ENCODE measurements at places on chromosomes 12 and 14.

- no peak for ATAC-seq
Observed at GRCh38 chr12:73125148-73125547, 853.0 kb downstream of the TRHDE start.

- peak; percentile 84 for ATAC-seq
Observed at GRCh38 chr12:109833307-109834189, at the start of gene TRPV4. TSS of gene TRPV4 (minus strand) at chr12:109833398. CDS start at chr12:109814796, 18,602 bp downstream.

DNA sequence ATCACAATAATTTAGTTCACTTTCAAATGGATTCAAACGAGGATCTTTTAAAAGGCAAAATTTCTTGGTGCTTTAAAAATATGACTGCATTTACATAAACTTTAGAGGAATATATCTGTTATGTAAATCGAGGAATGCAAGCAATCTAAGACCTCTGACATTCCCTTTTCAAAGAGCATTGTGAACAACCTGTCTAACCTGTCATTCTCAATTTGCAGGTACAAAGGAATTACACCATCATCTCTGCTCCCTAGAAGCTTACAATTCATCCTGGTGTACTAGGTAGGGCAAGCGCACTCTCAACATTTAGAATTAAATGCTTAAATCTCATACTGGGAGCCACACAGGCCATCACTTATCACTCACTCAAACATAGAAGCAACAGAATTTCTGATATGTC, 35.6 kb downstream of the BMP4 start:
- ATAC-seq, result no peak

DNA sequence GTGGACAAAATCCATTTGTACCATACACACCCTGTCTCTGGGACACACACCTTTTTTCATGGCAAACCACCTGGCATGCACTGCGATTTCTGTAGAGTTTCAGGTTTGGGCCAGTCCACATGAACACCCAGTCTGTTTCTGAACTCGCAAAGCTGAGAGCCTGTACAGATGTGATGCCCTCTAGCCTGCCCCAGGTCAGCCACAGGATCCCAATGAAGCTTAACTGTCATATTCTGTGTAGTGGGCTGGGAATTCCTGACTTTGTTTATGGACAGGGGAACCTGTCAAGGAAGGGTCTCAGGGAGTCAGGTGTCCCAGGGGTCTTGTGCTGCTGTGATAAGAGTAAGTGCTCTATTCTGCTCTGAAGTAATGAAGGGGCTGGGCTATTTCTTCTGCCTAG, 39.8 kb downstream of the CPM start:
- no peak for ATAC-seq

DNA sequence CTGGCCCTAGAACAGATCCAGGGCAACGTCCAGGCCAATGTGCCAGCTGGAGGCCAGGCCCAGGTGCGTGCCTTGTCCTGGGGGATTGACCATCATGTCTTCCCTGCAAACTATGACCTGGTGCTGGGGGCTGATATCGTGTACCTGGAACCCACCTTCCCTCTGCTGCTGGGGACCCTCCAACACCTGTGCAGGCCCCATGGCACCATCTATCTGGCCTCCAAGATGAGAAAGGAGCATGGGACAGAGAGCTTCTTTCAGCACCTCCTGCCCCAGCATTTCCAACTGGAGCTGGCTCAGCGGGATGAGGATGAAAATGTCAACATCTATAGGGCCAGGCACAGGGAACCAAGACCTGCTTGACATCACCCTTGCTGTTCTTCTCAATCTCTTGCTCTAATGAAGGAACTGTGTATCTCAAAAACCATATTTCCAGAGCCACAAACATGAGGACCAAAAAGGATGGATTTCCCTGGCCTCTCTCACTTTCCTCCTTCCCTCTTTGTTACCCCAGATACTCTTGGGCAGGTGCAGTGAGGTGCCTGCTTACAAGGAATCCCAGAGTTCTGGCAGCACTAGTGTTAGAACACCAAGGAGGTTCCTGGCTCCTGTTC, 2.2 kb upstream of the TSFM start:
- ATAC-seq, result no peak

DNA sequence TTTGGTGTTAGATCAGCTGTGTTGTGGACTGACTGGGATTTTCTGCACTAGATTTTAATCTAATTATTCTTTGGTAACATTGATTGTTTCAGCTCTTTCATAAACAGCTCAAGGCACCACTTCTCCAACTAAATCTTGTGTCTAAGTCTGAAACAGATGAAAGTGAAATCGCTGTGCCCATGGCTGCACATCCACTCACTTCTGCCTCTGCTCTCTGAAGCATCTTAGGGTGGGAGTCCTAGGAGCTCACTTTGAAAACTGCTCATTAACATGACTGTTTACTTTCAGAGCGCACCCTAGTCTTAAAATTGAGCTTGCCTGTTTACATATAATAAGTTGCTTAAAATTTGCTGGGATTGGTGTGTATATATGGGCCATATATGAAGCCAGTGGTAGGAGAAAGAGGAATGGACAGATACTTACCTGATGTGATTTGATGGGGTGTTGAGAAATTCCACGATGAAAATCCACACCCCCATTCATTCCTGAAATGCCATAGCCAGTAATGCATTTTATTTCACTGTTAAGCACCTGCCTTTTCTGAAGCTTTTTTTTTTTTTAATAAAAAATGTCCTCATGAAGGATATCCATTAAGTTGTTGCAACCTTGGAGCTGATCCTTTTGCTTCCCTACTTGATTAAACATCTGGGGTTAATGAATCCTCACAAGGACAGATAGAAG, 52.8 kb downstream of the PPFIBP1 start:
- ATAC-seq, result no peak

DNA sequence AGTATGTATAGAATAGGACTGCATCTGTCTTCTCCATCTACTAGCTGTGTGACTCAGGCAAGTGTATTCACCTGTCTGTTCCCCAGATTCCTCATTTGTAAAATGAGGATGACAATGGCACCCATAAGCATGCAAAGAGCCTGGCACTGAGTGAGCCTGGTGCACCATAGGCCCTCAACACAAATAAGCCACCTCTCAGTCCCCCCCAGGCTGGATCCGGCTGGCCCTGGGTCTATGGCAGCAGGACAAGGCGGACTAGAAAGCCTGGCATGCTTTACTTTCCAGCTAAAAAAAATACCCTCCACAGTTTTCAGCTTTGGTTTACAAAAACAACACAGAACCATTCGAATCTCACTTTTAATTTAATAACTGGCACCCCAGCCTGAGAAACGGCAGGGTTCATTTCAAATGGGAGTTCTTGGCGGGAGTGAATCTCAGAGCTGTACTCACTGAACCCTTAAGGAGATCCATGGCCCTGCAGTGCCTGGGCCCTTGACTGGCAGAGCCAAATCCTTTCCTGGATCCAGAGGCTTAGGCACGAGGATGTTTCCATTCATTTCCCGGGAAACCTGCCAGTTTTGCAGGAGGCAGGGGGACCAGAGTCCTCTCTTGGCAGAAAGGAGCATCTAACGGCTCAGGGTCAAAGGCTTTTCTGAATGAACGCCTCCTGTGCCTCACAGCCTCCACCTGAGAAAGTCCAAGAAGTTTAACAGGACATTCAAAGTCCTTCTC, 17.7 kb downstream of the SYNE3 start:
- peak; percentile 41 for ATAC-seq

- no peak for ATAC-seq
Observed at GRCh38 chr14:90692061-90692460, 124.2 kb downstream of the TTC7B start.

GRCh38 chr12:21879312-21879711, 61.9 kb downstream of the ABCC9 start:
- ATAC-seq, result no peak

GRCh38 chr14:79111987-79112501, 941.9 kb downstream of the NRXN3 start:
- peak; percentile 55 for ATAC-seq

- ATAC-seq, result peak; percentile 83
Observed at GRCh38 chr12:1932264-1932777, 13.9 kb upstream of the CACNA2D4 start.

GRCh38 chr12:75477137-75477536, 3.4 kb upstream of the GLIPR1 start:
- no peak for ATAC-seq

DNA sequence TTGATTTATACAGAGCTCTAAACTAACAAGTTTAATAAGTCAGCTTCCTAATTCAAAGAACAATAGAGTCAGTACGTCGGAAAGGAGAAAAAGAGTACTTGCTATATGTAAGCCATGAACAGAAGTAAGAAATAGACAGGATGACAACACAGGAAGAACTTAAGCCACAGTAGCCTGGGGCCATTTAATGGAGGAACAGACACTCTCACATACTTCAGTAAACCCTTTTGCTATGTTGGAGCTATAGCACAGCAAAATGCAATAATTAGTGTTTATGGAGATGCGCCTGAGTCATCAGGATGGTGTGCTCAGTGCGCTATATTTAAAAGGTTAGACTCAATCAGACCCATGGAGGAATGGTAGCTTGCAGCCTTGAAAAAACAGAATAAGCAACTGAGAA, 61.0 kb downstream of the SRGAP1 start:
- ATAC-seq, result no peak

DNA sequence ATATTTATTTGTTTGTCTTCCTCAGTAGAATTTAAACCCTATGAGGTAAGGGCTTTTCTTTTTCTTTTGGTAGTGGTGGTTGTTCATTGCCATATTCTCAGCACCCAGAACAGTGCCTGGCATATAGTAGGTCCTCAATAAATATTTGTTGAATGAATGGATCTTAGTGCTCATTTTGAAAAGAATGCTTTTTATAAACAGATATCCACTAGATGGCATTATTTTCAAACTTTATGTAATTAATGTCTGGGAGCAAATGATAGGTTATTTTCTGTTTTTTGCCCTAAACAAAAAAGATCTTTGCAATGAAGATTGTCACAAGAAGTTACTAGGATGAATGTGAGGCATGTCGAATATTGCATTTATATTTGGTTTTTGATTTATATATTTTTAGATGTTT, 64.1 kb downstream of the RAD51B start:
- ATAC-seq, result no peak

GRCh38 chr14:74804219-74804825, 41.2 kb downstream of the YLPM1 start:
- ATAC-seq, result peak; percentile 93

- peak; percentile 16 for ATAC-seq
Observed at GRCh38 chr12:48980953-48981756, 3.0 kb downstream of the WNT1 start.

DNA sequence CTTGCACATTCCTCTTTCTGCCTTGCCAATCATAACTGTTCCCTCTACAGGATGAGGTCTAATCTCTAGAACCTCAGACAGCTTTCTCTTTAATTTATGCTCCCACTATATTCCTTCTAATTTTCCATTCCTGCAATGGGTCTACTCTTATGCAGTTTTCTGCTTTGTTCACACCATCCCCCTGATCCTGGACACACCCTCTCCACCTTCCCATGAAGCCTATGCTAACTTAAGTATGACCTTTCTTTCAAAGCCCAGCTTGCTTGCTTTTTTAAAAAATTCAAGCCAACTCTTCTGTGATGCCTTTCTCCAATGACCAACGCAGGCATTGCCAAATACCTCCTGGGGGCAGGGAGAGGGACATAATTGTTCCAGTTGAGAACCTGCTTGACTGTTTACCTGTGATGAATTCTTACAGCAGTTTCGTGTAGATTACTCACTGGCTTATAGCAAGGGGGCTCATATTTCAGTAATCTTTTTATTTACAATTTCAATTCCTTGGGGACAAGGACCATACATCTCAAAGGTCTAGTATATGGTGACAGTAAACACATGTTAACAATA, 7.8 kb downstream of the SLC38A1 start:
- no peak for ATAC-seq

DNA sequence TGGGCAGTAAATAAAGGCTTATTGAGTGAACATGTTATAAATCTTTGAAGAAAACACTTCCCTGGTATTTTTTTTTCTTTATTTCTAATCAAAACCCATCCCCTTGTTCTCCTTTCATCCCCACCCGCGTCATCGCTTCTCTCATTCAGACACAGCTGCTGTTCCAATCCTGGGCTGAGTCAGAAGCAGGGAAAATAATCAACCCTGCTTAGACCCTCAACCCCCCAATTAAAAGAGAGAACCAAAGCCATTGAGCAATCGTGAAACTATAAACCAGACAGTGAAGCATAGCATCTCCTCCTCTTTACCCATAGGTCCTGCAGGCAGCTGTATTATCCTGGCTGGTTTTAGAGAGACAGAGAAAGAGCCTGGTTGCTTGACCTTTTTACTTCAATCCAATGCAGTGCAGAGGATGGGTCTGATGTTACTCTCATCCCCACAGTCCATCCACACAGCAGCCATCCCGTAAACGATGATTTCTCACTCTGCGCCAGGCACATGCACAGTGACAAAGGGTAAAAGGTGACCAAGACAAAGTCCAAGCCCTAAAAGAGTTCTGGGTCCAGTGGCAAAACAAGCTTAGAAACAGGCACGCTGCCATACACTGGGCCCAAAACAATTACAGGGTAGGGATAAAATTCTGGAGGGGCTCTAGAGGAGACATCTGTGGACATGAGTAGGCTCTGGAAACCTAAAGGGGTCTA, 238.3 kb downstream of the GALC start:
- ATAC-seq, result no peak

DNA sequence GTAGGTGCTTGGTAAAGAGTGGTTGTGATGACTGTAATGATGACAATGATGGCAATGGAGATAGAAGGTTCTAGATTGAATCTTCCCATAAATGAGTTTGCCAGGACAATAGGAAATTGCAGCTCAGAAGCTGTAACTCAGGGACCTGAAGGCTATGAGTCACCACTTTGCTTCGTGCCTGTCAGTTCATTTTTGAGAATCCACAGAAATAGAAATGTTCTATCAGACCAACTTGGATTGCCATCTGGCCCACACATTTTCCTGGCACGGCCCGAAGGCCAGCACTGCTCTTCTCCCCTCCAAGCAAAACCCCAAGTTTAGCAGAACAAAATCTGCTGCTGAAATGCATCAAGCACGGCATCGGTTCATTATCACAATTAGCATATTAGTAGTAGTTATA, 1127.0 kb downstream of the BCL11B start:
- ATAC-seq, result no peak

- peak; percentile 42 for ATAC-seq
Observed at GRCh38 chr12:108854451-108855283, 2.7 kb downstream of the SSH1 start.

- no peak for ATAC-seq
Observed at GRCh38 chr12:75982979-75983660, 48.5 kb downstream of the PHLDA1 start.

DNA sequence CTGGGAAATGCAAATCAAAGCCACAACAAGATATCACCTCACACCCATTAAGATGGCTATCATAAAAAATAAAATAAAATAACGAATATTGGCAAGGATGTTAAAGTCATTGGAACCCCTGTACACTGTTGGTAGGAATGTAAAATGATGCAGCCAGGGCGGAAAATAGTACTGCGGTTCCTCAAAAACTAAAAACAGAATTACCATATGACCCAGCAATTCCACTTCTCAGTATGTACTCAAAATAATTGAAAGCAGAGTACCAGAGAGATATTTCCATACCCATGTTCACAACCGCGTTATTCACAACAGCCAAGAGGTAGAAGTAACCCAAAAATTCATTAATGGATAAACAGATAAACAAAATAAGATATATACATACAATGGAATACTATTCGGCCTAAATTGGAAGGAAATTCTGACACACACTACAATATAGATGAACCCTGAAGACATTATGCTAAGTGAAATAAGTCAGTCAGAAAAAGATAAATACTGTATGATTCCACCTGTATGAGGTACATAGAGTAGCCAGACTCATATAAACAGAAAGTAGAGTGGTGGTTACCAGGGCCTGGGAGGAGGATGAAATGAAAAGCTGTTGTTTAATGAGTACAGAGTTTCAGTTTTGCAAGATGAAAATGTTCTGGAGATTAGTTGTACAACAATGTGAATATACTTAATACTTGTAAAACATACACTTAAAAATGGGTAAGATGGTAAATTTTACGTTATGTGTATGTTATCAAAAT, 84.6 kb downstream of the TXNDC16 start:
- no peak for ATAC-seq

All from SK-N-SH treated with all-trans-retinoic acid at 6 μM for 48 hours (cell line).